Endothelial cell of coronary artery (primary cell): ENCODE measurements at places on chromosomes 2 and 18. TPM values are rescaled to one million over a fixed set of nuclear protein-coding genes. Genes with fewer than 3 reads are reported as not detected.

POTEI gene
- 0.09 TPM in 2 replicates for total RNA-seq

PTPRN gene
- total RNA-seq = not detected in 2 replicates

USP37 gene
- total RNA-seq = 7.7 and 10.4 TPM in 2 replicates

KCNS3 gene
- total RNA-seq = 0.81 and 0.94 TPM in 2 replicates

HOXD10 gene
- total RNA-seq = not detected in 2 replicates
